Activated CD8-positive, alpha-beta memory T cell treated with anti-CD3 and anti-CD28 coated beads for 4 hours (primary cell): ENCODE measurements at places on chromosomes 11 and 22.

DNA sequence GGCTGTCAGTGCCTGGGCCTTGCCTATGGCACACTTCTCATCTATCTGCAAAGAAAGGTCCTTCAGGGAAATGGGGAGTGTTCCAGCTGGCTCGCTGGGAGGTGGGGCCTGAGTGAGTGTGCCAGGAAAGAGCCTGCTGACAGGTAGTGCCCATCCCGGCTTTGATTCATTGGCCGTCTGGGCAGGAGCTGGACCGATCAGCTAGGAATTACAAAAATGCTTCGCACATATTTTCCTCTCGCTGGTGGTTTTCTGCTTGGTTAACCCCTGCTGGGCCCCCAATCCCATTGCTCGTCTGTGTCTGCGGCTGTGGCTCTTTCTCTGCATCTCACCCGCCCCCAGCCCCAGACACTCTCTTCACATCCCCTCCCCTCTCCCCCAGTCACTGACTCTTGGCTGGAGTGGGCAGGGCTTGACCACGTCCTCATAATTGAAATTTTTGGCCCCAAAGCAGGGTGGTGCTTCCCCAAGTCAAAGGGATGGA lies 10.8 kb downstream of the LIF start:
- DNase-seq: no peak

GRCh38 chr11:64007629-64008282 lies 21.5 kb downstream of the OTUB1 start:
- no peak for DNase-seq

DNA sequence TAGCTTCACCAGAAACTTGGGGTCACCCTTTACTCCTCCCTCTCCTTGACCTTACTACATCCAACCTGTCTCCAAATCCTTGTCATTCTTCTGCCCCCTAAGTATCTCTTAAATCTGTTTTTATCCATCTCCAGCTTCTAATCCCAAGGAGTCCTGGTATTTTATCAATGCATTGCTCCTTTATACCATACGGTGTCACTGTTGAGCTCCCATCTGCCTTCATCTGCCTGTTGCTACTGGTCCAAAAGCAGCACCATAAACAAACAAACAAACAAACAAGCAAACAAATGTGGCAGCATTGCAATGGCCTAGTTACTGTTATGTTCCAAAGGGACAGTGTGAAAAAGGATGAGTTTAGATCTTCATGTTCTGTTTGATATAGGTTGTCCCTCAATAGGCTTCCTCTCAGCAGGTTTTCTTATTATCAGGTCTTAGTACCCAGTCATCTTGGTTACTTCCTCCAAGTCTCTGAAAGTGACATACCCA lies 34.2 kb downstream of the DNHD1 start:
- DNase-seq: no peak

DNA sequence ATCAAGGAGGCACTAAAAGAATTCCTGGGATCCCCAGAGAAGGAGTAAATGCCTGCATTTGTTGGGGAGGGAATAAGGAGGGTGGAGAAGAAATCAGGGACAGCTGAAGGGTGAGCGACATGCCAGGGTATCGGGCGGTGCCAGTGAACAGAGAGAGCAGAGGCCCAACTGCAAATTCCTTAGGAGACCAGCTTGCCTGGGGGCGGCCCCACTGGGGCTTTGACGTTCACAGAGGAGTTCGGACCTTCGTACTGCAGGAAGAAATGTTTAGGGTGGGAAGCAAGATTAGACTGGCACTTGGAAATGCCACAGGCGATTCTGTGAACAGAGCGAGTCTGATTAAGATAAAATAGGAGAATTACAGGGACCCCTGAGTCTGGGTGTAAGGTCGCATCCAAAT lies 65.1 kb upstream of the FGF3 start:
- DNase-seq: no peak

GRCh38 chr11:69861901-69862300 lies 42.7 kb upstream of the FGF3 start:
- no peak for DNase-seq

DNA sequence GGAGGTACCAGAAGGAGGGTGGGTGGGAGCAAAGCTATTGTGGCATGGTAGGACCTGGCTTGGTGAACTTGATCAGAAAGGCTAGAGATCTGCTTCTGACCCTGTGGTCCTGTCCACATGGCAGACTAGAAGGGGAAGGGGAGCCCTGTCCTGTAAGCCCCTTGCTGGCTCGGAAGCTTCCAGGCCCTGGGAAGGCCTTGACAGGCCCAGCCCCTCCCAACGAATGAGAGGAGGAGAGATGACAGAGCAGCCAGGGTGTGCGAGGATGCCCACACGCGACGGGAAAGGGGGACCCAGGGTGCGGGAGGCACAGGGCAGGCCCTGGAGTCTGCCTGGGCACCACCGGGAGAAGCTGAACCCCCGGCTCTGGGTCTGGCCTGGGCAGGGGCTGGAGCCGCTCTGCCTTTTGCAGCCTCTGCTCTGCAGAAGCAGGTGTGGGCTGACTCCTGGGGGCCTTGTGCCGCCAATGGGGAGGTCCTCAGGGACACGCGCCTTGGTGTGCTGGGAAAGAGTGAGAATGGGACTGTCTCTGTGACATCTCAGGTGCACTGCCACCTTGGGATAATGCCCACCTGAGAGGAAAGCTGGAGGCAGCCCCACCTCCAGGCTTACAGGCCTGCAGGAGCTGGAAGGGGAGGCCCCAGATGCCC lies 1447.5 kb downstream of the BRD1 start:
- DNase-seq: no peak

DNA sequence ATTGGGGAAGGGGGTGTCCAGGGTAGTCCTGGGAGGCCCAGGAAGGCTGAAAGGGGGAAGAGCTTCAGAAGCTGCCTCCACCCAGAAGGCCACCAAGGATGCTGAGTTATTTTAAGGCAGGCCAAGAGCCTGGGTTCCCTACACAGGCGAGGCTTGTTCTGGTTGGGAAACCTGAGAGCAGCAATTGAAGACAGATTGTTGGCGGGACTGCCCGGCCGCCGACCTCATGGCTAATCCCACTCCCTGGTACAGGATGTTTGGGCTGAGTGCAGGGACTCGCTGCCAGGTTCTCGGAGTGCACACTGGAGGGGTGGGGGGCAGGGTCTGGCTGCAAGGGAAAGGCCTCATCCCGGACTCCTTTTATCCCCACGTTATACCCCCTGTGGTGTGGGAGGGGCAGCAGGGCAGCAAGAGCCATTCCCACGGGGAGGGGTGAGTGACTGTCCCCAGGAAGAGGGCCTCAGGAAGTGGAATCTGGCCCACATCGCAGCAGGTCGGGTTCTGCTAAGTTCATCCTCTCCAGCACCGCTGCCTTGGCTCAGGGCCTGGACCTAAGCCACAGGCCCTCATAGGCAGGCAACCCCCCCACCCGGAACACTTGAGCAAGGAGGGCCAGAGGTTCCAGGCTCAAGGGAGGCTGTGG lies 43.6 kb upstream of the PRR5 start:
- no peak for DNase-seq

DNA sequence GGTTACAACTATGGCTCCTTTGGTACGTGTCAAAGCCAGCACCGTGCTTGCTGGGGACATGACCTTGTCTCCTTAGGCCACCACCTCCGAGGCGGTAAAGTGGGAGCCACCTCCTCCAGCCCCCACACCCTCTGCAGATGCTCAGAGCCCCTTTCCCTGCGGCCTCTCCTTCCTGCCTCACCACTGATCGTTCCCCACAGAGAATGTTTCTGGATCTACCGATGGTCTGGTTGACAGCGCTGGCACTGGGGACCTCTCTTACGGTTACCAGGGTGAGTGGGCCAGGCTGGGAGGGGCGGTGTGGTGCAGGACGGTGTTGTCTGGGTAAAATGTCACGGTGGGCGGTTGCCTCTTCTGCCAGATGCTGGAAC lies 8.9 kb downstream of the SIDT2 start:
- no peak for DNase-seq

DNA sequence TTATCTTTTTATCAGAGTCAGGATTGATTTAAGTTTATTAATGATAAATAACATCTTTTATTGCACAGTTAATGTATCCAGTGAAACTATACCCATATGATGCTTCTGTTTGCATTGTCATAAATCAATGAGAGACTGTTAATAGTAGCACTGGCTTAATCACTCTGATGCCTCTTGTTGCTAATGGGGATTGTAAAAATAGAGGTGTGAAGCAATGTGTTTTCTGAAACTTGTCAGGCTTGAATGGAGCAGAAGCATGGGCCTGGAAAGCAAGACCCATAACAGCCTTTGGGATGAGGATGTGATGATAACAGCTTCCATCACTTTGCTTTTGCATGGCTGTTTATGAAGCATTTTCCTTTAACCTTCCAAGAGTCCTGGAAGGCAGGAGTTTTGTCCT lies 319.7 kb downstream of the DDX10 start:
- no peak for DNase-seq

GRCh38 chr11:95282291-95282751 lies 51.3 kb upstream of the SESN3 start:
- no peak for DNase-seq

- DNase-seq: no peak
These were observed 3.9 kb upstream of the PLA2G3 start for GRCh38 chr22:31144223-31144622.

GRCh38 chr11:35619855-35620640 lies 1.8 kb downstream of the FJX1 start:
- no peak for DNase-seq

- no peak for DNase-seq
These were observed 29.4 kb downstream of the LGR4 start for GRCh38 chr11:27443227-27443626.

GRCh38 chr11:64039012-64039665 lies 3.4 kb downstream of the FLRT1 start:
- DNase-seq: no peak

- no peak for DNase-seq
These were observed 20.1 kb downstream of the SUN2 start for GRCh38 chr22:38735465-38736256.

DNA sequence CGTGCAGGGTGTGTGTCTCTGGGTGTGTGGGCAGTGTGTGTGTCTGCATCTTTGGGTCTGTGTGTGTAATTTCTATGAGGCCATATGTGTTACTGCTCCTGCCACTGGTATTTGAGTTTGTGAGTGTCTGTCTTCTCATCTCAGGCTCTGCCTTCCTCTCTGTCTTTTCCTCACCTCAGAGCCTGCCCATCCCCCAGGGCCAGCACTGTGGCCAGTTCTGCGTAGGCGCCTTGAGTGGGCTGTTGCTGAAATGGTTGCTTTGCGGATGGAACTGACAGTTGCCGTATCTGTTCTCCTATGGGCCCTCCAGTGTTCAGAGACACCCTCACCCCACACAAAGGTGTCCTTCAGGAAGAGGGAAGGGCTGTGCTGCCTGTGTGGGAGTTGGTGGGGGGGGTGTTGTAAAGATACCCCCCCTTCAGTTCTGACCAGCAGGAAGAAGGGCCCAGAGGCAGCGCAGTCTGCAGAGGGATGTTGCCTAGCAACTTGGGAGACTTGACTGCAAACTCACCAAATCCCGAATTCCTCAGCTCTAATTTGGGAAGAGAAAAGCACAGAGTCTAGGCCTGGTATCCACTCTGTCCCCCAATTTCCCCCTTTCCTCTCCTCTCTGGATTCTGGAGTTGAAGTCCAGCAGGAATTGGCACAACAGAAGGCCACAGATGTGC lies 2.0 kb upstream of the NRGN start:
- no peak for DNase-seq

GRCh38 chr22:45101515-45102227 lies 62.1 kb upstream of the NUP50 start:
- DNase-seq: no peak

DNA sequence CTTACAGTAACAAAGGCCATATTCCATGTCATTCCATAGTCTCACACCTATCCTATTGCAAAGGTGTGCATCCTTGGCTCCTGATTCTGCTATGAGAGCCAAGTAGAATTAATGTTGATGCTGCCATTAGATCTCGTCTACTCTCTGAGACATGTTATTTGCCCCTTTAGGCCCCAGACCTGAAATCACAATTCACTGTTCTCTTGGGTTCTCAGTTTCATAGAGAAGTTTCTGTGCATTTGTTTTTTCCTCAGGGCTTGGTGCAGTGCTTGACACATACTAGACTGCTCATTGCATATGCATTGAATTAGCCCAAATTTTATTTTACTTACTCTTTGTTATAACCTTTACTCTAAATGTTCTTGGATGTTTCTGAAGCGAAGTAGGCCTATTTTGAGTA lies 265.7 kb downstream of the JRKL start:
- no peak for DNase-seq

DNA sequence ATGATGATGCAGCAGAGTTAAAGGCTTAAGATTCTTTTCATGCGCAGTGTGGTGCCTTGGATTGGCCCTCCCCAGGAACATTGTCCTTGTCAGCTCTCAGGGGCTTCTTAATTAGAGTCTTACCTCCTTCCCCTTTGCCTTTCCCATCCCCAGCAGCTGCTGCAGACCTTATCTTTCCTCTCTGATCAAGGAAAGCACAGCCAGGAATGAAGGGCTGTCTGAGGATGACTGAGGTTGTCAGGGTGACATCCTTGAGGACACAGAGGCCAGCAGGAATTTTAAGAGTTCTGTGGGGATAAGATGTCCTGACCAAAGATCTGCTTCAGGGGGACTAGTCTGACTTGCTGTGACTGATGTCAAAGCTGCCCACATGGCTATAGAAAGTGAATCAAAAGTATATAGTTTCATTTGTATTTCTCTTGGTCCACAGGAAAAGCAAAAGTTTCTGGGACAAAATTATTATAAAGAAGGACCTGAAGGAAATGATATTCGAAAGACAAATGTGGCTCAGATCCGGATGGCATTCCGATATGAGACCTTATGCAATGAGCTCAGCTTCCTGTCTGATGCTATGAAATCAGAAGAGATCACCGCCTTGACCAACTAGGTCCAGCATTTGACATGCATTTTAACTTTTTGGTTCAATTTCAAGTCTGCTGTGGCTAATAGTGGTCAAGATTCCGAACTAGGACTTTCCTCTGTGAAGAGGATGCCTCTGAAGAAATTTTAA lies 35.5 kb downstream of the RNF141 start:
- no peak for DNase-seq

DNA sequence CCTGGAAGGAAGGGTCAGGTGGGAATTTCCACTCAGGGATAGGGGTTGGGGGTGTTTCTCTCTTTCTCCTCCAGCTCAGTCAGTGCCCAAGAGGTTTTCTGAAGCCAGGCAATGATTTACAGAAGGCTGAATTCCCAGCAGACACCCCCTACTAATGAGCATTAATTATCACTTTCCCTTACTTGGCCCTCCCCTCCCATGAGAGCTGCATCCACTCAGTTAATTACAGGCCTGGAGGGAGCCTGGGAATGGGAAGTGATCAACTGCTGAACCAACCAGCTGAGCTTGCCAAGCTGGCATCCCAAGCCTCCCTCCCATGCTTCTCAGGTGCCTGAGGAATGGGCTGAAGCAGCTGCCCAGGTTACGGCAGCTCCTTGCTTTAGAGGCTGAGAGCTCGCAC lies 992 bp downstream of the LGALS12 start:
- no peak for DNase-seq

GRCh38 chr11:104695065-104695463 lies 203.2 kb downstream of the CASP12 start:
- DNase-seq: no peak
